ENCODE measurements at places on chromosomes 7 and 10.

- DNase-seq = peak; percentile 74
These were observed 63.8 kb downstream of the HBP1 start for GRCh38 chr7:107232568-107233090.

DNA sequence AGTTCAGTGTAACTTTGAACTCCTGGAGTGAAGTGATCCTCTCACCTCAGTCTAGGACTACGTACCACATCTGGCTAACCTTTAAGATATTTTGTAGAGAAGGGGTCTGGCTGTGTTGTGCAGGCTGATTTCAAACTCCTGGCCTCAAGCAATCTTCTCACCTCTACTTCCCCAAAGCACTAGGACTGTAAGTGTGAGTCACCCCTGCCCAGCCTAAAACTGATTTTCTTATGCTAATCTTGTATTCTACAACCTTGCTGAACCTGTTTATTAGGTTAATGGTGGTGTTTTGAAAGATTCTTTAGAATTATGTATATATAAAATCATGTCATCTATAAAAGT is 58.0 kb downstream of the LCOR start:
- no peak for DNase-seq

- DNase-seq = no peak
These were observed 28.5 kb downstream of the CYP2W1 start for GRCh38 chr7:1011297-1012003.

DNA sequence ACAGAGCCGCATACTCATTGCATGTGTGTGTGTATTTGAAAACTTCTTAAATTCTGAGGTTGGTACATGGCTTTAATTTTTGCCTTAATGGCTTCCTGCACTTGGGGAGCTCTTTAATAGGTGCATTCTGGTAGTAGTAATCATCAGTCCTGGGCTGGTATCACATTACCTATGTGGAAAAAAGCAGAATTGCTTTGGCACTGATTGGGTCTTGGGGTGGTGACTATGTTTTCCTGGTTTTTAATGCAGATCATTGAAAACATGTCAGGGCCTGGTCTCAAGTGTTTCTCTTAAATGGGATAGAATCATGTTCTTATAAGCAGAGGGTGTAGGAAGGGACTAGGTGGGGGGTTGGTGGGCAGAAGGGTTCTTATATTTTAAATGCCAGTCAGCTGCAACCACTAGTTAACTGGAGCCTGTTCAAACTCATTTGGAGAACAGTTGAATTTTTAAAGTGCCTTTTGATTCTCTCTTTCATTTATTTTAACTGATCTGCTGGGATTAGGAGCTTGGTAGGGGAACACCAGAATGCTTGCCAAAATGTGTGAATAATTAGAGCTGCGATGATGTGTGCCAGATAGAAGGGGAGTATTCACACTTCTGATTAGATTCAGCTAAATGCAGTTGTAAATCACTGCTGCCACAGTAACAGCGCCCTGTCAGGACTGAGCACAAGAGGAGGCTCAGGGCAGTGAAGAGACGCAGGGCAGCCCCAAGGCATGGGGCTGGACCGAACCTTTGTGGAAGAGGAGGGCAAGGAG is 633.5 kb upstream of the GALNT17 start:
- no peak for DNase-seq

DNA sequence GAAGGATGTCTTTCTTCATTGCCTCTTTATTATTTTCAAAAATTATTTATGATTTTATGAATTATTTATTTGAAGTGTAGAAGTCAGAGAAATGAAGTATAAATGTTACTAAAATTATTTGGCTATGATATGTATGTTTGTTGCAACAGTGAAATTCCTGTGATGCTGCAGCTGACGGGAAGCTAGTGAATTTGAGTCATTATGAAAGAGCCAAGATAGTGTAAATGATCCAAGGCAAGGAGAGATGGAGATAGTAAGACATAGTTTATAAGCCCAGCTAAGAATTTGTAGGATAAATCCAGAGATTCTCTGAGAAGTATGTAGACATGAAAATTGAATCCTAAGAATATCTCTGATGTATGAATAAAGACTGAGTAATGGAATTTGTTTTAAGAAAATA is 30.8 kb downstream of the CASD1 start:
- no peak for DNase-seq

DNA sequence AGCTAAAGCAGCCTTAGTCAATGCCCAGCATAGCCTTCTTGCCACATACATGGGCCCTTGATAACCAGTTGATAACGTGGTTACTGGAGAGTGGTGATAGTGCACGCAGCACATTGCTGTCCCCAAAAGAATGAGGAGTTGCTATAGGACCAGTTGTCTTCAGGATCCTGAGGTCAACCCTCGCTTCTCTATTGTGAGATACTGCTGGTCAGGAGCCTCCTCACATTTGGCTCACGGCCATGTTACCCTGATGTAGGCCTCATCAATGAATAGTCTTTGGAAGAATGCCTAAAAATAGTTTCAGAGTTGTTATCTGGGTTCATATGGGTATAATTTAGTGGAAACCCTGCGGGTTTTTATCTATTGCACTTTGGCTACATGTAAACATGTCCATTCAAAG is 230.7 kb downstream of the VTI1A start:
- no peak for DNase-seq

- peak; percentile 26 for DNase-seq
These were observed 38.4 kb downstream of the PTPRE start for GRCh38 chr10:127945341-127945758.

GRCh38 chr10:130751851-130752250 is 559.7 kb downstream of the TCERG1L start:
- no peak for DNase-seq

DNA sequence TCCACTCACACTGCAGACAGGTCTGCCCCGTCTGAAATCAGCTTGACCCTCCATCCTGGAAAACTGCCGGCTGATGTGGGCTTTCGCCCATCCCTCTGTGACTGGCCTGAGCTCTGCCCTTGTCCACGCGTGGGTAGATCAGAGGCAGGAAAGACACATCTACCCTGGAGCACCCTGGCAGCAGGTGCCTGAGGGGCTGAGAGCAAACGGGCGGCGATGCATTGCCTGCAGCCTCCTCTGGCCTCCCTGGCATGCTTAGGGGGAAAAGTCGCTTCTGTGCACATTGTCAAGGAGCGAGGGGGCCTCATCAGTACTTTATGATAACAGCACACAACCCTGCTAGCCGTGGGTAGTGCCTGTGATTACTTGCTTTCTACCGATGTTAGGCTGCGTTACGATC is 109.4 kb downstream of the ADARB2 start:
- DNase-seq = no peak

DNA sequence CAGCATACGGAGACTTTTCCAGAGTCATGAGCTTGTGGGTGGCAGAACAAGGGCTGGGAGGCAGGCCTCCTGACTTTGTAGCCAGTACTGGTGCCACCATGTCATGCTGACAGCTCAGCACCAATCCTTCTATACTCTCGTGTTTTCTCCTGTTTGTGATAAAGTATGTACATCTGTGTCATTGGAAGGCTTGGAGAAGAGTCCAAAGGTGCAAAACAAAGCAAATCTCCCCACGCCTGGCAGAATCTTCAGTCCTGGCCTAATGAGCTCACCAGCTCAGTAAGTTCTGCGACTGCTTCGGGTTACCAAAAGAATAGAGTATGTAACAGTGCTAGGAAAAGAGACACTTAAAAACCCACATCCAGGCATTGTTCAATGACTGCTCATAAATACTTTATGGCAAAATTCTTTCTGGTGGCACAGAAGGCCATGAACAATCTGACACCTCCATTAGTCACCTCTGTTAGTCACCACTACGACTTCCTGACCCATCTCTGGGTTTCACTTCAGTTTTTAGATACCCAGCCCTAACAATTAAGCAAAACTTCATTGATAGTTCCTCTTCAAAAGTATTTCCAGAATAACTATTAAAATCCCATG is 24.5 kb downstream of the STEAP1 start:
- DNase-seq = no peak

GRCh38 chr10:132385389-132385667 is 11.7 kb upstream of the PWWP2B start:
- no peak for DNase-seq

DNA sequence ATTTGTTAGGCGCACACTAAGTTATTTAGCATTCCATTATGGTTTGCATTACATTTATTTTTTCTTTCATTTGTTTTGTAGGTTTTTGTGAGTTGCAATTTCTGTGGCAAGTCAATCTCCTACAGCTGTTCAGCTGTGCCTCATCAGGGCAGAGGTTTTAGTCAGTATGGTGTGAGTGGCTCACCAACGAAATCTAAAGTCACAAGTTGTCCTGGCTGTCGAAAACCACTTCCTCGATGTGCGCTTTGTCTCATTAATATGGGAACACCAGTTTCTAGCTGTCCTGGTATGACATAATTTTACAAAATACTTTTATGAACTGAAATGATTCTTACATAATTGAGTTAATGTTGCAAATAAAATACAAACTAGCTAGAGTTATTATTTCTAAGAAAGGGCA is 29.5 kb downstream of the MIOS start:
- DNase-seq = no peak

DNA sequence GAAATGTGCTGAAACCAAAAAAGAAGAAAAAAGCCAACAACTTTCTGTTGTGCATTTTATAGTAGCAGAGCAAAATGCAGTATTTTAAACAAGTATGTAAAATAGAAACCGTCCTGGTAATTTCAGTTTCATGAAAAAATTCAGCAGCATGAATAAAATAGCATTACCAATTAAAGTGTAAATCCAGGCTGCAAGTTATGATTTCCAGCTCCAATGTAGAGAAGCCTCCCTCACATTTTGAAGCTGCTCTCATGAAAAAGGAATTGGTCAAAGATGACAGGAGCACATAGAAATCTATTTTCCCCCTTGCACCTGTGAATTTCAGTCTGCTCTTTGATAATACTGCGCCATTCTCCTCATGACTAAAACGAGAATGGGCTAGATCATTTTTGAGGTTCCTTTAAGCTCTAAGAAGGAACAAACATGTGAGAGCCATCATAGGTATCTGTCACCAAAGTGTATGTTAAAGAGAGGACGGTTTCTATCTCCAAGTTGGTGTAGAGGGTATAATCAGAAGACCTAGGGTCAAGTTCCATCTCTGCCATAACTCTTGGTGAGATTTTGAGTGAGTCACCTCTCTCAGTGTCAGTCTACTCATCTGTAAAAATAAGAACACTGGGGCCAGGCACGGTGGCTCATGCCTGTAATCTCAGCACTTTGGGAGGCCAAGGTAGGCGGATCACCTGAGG is 107.5 kb downstream of the MTPAP start:
- DNase-seq = no peak

DNA sequence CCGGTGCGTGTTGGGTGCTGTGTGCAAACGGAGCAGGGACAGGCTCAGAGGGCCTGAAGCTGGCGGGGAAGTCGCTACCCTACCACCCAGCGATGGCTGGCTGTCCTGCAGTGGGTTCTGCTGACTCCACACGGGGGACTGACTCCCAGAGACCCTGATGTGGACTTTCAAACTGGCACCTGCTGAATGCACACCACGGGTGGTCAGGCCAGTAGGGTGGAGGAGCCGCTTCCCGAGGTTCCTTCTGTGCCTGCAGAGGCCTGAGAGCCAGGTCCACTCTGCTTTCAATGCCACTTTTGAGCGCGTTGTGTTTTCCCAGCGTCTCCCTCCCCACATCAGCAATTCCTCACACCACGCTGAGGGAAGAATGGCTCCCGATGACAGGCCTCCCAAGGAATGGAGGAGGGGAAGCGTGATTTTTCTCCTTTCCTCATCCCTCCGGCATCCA is 135.3 kb downstream of the ADARB2 start:
- DNase-seq = no peak

DNA sequence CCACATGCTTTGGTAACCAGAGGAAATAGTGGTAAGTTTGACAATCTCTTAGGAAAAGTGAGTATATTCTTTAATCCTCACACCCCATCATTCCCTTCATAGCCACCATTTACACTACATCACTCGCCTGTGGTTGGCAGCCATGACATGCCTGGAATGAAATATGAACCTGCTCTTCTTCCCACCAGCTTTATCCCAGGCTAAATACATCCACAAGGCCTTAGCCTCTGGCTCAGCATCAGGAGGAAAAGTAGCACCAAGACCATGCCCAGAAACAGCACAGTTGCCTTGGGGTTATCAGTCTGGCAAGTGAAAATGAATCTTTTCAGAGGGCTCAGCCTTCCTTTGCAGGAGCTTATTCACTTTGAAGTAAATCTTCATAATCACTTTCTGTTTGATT is 40.3 kb downstream of the SGCE start:
- peak; percentile 3 for DNase-seq

DNA sequence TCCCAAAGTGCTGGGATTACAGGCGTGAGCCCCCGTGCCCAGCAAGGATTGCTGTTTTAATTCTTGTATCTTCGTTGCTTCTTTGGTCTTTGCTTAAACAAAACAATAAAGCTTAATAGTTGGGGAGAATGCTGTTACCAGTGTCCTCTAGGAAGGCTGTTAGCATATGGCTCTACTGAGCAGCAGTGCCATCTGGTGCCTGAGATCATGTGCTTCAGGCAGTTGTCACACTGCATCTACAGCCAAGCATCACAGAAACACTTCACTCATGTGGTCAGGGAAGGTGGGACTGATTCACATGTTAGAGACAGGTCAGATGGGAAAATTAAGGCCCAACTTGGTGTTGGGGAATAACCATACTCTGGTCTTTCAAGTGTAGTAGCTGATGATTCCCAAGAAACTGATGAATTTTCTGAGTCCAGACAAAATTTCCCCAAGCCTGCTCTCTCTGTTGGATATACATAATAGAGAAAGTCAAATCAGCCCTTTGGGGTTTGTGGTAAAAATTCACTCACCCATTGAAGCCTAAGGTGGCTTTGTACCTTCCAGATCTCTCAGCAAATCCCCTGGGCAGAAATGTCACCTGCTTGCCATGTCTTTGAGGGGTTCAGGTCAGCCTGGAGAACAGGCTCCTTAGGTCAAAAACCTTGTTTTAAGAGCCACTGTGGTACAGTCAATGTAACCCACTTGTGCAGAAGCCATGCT is 28.4 kb downstream of the UBE2D4 start:
- DNase-seq = peak; percentile 64

GRCh38 chr7:138645284-138645683 is 55.9 kb downstream of the SVOPL start:
- peak; percentile 13 for DNase-seq

- DNase-seq = no peak
These were observed 248.6 kb upstream of the KLF14 start for GRCh38 chr7:130982651-130983050.

DNA sequence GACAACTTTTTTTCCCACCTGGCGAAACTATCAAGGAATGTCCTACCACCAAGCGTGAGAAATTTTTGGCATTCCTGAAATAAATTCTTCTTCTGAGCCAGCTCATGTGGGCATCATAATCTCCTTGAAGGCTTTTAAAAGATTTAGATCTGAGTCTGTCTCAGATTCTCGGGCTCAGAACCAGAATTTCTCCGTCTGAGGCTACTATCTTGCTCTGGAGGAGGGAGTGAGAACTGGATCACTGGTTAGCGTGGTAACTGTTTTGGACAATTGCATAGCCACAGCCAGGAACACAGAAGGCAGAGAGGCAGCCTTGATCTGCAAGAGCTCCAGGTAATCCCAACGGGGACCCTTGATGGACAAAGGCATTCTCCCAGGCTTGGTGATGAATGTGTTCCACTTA is 1.0 kb upstream of the PLAC9 start:
- DNase-seq = no peak

GRCh38 chr10:35306852-35307251 is 29.5 kb upstream of the CCNY start:
- DNase-seq = peak; percentile 15

GRCh38 chr7:124072603-124073309 is 39.9 kb upstream of the TMEM229A start:
- DNase-seq = peak; percentile 88

GRCh38 chr7:12210179-12211053 is 678 bp upstream of the TMEM106B start:
- no peak for DNase-seq
